ENCODE measurements at places on chromosomes 16 and 17.

DNA sequence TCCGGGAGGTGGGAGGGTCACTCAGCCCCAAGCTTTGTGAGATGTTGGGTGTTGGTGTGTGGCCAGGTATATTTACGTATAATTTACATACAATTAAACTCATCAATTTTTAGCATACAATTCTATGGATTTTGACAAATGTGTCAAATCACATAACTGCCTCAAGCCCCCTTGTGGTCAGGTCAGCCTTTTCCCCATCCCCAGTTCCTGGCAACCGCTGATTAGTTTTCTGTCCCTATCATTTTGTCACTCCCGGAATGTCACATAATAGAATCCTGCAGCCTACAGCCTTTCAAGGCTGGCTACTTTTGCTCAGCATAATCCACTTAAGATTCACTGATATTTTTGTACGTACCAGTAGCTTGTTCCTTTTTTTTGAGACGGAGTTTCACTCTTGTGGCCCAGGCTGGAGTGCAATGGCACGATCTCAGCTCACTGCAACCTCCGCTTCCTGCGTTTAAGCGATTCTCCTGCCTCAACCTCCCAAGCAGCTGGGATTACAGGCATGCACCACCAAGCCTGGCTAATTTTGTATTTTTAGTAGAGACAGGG lies 19.3 kb upstream of the RAI1 start:
- DNase-seq, result no peak

DNA sequence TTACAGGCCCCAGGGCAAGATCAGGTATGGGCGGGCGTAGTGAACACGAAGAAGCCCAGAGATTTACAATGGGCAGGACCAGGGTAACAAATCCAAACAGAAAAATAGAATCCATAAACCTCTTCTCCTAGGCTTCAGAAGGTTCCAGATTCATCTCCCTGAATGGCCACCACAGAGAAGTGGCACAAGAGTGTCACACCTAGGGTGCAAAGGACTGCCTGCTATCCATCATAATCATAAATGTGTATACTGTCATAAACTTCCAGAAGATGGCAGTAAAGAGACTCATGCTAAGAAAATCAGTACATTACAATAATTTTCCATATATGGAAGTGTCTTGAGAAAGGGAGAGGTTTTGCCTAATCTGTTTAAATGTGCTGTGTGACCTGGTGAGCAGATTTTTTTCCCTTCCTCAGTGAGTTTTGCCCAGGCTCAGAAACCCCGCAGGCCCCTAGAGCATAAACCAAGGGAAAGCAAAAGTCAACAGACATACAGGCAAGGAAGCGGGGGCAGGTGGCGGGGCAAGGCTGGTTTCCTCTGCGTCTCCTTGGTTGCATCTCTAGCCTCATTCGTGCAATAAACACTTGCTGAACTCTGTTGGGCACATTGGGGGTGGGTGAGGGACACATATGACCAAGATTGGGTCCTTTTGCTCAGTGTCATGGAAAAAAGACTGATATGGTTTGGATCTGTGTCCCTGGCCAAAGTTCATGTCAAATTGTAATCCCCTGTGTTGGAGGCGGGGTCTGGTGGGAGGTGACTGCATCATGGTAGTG lies 92.0 kb upstream of the CDH5 start:
- no peak for DNase-seq

DNA sequence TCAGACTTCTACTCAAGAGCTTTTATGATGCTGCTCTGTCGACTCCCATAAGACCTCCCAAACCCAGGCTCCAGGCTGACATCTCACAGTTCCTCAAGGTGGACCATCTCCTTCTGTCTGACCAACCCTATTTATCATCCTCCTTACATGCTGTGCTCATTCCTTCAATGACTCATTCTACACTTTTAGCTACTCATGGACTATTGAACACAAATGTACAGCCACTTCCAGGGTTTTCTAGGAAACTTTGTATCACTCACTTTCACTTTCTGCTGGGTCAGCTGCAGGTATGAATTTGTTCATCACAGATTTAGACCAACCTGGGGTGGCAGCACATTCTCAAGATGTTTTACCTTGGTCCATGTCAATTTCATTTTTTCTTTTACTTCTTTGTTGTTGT lies 162.4 kb upstream of the FAM20A start:
- DNase-seq, result no peak

- DNase-seq, result no peak
Observed at GRCh38 chr16:8725513-8726178, 51.2 kb downstream of the ABAT start.

GRCh38 chr16:28193530-28194423 lies 18.0 kb downstream of the XPO6 start:
- no peak for DNase-seq

GRCh38 chr16:48236286-48236685 lies 7.8 kb upstream of the LONP2 start:
- no peak for DNase-seq

- peak; percentile 2 for DNase-seq
Observed at GRCh38 chr17:48374650-48375230, 55.3 kb downstream of the SKAP1 start.

DNA sequence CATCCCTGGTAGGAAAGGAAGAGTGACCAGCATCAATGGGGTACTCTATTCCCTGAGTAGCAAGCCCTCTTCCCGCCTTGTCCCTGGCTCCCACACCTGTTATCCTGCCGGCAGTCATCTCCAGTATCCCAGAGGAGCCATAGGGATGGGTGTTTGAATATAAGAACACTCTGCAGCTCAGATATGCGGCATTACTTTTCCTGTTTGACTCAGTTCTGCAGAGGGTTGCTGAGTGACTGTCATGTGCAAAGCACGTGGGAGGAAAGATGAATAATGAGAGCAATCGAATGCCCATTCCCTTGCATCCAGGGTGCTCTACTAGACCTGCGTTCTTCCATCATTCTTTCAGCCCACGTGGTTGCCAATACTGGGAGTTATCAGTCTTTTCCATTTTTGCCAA lies 115.1 kb downstream of the PRKCB start:
- no peak for DNase-seq

DNA sequence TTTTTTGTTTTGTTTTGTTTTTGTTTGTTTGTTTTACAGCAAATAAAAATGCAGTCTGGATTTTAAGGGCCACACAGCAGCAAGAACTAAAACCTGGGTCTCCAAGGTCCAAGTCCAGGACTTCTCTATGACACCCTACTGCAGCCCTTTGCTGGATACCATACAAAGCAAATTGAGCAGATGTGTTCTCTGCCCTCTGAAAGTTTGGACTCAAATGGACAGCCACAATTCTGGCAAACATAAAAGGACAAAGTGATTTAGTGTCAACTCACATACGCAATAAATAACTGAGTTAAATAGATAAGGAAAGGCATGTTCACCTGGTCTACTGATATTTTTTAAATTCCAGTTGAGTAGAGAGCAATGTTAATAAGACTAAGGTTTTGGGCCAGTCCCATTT lies 7.7 kb upstream of the ZNF652 start:
- no peak for DNase-seq

DNA sequence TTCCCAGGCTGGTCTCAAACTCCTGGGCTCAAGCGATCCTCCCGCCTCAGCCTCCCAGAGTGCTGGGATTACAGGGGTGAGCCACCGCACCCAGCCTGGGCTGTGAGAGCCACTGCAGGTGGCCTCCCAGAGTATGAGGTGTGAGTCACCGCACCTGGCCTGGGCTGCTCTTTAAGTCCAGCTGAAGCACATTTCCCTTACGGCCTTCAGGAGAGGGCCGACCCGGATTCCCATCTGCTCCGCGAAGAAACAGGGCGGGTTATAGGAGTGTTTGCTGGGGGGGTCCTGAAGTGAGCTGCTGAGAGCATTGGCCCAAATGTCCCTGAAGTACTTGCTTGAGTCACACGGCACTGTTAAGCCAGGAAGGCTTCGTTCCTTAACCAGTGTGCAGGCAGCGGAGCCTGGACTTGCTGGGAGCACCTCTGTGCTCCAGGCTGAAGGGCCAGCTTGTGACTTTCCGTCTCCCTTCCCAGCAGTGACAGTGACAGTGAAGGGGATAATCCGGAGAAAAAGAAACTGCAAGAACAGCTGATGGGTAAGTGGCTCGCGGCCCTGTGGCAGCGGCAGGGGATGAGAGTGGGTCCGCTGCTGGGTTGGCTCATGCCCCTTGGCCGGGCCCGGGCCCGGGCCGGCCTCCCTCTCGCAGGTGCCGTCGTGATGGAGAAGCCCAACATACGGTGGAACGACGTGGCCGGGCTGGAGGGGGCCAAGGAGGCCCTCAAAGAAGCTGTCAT lies 7.2 kb downstream of the VPS4A start:
- DNase-seq, result no peak

- DNase-seq, result no peak
Observed at GRCh38 chr16:66948134-66948836, 12.8 kb upstream of the CES3 start.

GRCh38 chr17:82358465-82359350 lies at the start of gene TEX19:
Gene TEX19, plus strand, starts transcription at chr17:82359247. Its CDS starts 2,904 bp downstream, at chr17:82362151.
- no peak for DNase-seq

- DNase-seq, result no peak
Observed at GRCh38 chr17:1648173-1648962, 1.3 kb downstream of the RILP start.

DNA sequence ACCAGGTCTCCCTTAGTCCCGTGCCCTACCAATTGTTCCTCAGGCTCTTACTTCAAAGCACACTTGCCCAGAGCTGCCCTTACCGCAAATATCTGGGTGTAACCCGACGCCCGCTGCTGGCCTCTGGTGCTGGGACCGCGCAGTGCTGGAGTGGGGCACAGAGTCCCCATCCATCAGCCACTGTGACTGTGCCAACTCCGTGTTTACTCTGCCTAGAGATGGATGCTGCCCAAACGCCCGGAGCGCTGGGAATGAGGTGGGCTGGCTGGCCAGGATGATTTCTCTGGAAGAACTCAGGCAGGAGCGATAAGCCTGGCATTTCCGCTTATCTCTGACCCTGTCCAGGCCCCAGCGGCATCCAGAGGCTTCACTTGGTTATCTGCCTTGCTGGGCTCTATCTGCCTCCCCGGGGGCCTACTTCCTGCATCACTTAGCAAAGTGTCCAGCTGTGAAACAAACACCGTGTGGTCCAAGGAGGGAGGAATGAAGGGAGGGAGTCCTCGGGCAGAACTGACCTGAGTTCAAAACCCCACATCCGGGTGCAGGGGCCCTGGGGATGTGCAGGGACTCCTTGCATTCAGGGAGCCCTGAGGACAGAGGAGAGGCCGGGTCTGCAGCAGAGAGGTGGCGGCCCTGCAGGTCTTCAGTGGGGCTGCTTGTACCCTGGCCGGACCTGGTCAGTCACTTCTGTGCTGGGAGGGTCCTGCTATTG lies 9.4 kb upstream of the MYLK3 start:
- DNase-seq, result no peak

DNA sequence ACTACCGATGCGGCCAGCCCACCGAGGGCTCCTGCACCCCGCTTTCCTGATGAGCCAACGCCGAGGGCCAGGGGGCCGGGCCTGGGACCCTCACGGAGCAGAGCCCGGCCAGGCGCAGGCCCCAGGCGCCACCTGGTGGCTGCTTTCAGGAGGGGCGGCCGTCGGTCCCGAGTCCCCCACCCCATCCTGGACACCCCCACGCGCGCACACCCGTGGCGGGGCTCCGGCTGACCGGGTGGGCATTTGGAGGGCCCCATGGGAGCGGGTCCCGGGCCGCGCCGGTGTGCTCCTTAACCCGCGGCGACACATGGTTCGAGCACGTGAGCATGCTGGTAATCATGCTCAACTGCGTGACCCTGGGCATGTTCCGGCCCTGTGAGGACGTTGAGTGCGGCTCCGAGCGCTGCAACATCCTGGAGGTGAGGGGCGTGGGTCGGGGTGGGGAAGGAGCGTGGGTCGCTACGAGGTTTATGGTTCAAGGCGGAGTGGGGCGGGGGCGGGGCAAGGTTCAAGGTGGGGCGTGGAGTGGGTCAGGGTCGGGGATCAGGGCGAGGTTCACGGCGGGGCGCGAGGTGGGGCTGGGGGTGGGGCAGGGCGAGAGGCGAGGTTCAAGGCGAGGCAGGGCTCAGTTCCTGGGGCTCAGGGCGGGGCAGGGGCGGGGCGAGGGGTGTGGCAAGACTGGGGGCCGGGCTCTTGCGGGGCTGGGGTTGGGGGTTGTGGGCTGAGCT lies 30.2 kb downstream of the TPSG1 start:
- DNase-seq, result no peak

DNA sequence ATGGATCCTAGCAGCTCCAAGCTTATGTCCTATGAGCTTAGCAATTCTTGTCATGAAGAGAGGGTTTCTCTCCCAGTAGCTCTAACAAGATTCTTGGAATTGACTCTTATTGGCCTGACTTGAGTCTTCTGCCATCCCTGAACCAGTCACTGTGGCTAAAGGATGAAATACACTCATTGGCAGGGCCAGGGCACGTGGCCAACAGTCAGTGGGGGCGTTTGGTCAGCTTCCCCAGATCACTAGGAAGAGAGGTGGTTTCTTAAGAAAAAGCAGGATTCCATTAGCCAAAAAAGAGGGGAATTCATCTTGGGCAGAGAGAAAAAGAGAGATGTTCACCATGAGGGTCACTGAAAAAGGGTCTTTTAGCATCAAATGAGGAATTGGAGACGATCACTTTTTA lies 363.2 kb downstream of the SNX29 start:
- no peak for DNase-seq

DNA sequence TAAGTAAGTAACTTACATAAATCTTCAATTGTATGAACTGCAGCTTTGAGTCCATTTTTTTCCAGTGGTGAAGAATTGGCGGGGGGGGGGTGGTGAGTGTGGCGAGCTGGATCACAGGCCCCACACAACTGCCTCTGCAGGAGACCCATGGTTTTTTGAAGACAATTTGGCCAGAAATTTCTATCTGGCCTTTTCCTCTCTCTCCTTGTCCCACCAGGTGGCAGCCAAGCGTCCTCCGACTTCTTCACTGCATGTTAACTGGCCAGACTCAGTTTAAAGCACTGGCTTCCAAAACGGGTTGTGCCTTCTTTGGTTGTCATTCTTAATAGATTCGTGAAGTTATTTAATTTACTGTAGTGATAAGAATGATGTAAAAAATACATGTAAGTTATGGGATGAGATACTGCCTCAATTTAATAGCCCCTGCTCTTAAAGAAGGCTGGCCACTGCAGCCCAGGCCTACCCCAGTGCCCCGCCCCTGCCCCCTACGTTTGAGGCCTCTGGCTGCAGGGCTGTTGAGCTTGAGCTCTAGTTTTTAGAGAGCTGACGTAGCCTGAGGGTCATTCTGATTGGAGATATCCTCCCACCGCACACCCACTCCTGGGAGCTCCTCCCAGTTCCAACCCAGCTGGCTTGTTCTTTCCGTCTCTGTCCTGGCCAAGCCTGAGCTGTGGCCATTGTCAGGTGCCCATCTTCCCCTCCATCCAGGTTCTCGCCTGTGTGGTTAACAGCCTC lies 36.4 kb downstream of the AKAP1 start:
- no peak for DNase-seq

DNA sequence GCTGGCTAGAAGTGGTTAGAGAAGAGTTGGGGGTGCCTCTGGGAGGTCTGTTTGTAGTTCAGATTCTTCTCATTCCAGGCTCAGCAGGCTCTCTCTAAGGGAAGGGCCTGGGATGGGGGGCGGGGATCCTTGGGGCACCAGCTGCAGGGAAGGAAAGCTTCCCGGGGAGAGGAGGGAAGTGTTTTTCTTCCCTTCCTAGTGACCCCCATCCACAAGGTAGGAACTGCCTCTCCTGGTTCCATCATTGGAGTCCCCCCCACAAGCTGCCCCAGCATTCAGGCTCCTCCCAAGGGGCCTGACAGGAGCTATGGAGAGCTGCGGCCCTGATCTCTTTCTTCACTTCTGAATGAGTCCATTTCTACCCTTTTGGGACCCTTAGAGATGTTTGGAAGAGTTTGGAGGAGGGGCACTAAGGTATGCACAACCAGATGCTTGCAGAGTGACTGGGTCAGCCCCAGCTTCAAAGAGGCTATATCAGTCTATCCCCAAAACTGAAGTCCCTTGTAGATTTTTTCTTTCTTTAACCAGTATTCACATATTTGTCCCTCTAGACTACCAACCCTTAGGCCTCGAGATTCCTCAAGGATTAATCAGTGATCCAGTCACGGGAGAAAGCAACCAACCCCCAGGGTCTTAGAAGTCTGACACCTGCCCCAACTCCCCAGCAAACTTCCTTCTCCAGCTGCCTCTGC lies 13.9 kb upstream of the FZD2 start:
- no peak for DNase-seq
